Progenitor cell of endocrine pancreas (in vitro differentiated cells): ENCODE measurements at places on chromosomes 4 and X. TPM values are rescaled to one million over a fixed set of nuclear protein-coding genes. Genes with fewer than 3 reads are reported as not detected.

DNA sequence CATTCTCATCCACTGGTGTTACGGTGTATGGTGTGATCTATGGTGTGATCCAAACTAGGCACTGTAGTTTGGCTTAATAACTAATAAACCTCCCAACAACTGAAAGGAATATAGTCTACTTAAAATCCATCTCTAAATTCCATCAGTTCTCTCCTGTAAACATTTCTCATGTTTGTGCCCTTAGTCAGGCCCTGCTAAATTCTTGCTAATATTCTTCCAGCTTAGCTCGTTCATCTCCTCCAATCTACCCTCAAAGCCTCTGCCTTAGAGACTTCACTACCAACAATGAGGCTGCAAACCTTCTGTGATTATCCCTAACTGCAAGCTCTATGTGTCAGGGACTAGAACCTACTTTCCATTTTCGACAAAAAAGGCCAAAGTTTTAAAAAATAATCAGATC lies 28.1 kb downstream of the ZAR1 start:
- DNase-seq, result no peak

GRCh38 chr4:102439236-102439614 lies 61.9 kb upstream of the NFKB1 start:
- DNase-seq, result no peak

- no peak for DNase-seq
Observed at GRCh38 chr4:144589512-144589911, 56.4 kb upstream of the HHIP start.

The SLIT2 gene
- total RNA-seq, result 11.6 and 13.1 TPM in 2 replicates

DNA sequence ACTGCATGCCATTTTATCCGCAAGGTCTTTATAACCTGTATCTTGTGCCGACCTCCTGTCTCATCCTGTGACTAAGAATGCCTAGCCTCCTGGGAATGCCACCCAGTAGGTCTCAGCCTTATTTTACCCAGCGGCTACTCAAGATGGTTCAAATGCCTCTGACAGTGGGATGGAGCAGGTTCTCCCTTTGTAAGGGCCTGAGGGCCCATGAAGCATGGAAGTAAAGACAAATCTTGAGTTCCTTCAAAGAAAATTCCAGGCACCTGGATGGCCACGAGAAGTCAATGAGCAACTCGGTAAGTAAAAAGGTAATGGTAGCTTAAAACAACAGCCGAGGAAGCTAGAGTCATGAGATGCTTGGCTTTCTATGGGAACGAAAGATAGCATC lies 19.6 kb upstream of the PRKX start:
- no peak for DNase-seq

The BMP2K gene
- total RNA-seq, result 32.5 and 35.2 TPM in 2 replicates

The DMRTC1 gene
- total RNA-seq, result 0.60 and 1.8 TPM in 2 replicates

- no peak for DNase-seq
Observed at GRCh38 chrX:69015156-69015555, 150.1 kb downstream of the PJA1 start.

DNA sequence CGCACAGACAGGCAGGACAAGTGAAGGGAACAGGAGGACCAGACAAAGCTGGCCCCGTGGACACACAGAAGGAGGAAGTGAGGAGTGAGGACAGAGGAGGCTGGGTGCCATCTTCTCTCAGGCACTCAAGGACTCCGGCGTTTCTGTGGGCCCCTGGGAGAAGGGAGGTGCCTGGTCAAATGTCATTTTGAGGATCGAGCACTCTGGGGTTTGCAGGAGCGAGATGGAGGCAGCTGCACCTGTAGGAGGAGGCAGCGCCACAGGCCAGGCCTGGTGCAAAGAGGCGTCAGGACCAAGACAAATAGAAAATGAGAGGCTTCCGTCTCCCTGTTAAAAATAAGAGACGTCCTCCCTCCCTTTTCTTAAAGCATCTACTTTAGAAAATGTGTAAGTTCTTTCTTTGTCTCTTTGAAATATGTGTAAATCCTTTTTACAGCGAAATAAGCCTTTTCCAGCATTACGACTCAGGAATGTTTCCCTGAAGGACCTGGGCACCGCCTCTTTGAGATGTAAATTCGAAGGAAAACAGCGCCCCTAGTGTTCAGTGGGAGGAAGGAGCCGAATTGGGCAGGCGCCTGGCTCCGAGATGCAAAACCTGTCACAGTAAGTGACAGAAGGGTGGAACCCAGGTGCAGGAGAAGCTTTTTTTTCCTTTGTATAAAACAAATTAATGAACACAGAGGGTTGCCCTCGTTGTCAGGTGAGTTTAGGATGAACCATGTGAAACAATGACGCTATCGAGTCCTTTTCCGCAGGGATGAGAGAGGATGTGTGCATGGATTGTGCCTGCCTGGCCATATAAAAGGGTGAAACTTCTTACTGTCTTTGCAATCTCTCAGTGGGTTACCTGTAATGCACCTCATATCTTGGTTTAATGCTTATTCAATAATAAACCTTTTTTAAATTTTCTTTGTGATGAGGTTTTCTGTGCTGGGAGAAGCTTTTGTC lies 1.4 kb upstream of the C4orf50 start:
- DNase-seq, result peak; percentile 37

DNA sequence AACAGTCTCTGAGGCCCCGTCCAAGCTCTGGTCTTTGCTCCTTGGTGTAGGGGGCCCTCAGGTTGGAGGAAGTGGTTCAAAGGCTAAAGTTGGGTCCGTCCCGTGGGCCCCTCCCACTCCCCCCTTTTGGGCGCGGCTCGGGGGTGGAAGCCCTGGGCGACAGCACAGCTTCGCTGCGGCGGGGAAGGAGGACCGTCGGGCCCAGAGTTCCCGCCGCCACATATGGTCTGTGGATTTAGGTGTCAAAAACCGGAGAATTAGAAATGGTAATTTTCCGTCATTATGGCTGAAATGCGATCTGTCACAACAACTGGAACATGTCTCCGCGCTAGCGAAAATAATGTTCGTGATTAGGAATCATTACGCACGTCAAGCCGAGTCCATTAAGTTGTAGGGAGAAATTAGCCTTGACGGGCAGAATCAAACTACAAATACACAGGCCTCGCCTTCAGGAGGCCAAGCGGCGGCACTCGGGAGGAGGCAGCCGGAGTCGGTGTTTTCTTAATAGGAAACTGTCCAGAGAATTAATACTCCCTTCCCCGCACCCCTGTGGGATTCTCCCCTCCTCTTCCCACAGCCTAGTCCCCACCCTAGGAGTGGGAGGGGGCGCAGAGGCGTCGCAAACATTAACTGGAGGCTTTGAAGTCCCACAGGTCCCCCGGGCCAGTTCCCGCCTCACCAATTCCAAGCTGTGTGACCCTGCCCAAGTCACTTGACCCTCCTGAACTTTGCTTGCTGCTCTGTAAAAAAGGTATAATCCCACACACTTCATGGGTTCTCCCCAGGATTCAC lies 15.0 kb downstream of the NKX3-2 start:
- no peak for DNase-seq

The ADH7 gene
- total RNA-seq, result not detected in 2 replicates

- no peak for DNase-seq
Observed at GRCh38 chr4:62324215-62324614, 1124.1 kb downstream of the ADGRL3 start.

The ZNF157 gene
- total RNA-seq, result 2.0 TPM in 2 replicates

GRCh38 chrX:103629318-103630170 lies 769 bp downstream of the TCEAL1 start:
- peak; percentile 50 for DNase-seq

DNA sequence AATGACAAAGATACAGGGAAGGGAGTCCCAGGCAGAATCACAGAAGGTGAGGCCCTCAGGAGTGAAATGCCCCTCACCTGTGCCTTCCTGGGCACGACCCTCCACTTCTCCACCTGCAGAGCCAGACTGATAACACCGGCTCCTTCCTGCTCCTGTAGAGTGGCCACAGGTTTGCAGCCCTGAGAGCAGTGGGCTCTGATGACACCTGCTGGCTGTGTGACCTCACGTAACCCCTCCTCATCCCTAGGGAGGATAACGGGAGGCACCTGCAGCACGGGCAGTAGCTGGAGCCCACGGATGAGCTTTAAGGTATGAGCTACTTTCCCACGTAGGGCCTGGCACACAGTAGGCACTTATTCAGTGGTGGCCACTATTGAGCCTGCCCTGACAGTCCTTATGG lies 25.5 kb upstream of the MAN2B2 start:
- DNase-seq, result no peak
